ENCODE measurements at places on chromosomes 11 and 22.

GRCh38 chr22:24989541-24989951, 37.0 kb downstream of the KIAA1671 start:
- no peak for DNase-seq

- DNase-seq, result no peak
Measured at GRCh38 chr11:123091506-123091905, 29.6 kb upstream of the HSPA8 start.

DNA sequence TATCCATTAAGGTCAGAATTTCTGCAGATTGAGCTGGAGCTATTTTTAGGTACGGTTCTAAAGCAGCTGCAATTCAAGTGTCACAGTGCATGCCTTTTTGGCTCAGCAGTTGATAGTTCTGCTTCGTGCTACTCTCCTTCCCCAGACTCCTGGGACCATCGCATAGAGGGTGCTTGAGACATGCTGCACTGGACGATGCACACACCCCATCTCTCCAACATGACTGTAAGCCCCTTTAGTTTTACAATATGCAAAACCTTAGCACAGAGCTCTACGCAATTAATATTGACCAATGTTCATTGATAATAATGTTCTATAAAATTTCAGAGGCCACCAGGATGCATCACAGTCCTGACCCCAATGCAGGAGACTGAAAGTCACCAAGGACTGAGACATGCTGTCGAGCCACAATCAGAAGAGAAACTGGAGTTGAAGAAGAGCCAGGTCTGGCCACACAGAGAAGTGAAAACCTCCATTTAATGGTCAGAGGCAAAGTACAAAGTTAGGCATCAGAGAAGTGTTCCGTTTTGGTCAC, 120.9 kb upstream of the ZC3H12C start:
- DNase-seq, result no peak

- peak; percentile 28 for DNase-seq
Measured at GRCh38 chr11:16013649-16014275, 342.6 kb downstream of the SOX6 start.

DNA sequence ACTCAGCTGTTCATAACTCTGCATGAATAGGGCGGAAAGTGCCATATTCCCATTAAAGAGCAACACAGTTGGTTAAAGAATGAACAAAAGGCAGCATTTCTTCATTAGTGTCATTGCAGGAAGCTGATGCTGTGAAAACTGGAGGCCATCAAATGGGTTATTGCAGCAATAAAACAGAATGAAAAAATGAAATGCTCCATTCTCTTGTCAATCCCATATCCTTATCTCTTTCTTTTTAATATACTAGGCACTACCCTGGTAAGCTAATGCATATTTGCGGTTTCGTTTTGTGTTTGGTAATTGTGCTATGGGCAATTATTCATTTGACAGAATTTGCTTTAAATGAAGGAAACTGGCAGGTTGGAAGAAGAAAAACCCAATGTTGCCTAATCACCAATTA, 25.3 kb downstream of the C11orf71 start:
- no peak for DNase-seq

GRCh38 chr11:35267504-35267903, 128.5 kb downstream of the CD44 start:
- no peak for DNase-seq
